Sigmoid colon (tissue), 7 donors: ENCODE measurements at places on chromosomes 16 and 17.

DNA sequence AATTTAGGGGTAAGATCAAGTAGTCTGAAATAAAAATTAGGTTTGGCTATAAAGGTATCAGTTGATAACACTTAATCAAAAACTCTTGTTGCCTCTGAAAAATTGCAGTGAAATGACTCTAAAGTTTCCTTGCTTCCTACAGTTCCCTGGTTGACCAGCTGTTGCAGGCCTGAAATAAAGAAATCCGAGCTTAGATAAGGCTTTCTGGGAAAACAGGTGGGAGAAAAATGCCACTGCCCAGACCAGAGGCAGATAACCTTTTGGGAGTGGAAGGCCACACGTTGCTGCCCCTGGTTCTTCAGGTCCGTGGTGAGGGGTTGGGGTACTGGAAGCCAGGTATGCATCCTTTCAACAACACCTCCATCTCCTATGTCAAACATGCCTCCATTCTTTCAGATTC, 111.3 kb downstream of the HS3ST3A1 start:
- no peak for DNase-seq

DNA sequence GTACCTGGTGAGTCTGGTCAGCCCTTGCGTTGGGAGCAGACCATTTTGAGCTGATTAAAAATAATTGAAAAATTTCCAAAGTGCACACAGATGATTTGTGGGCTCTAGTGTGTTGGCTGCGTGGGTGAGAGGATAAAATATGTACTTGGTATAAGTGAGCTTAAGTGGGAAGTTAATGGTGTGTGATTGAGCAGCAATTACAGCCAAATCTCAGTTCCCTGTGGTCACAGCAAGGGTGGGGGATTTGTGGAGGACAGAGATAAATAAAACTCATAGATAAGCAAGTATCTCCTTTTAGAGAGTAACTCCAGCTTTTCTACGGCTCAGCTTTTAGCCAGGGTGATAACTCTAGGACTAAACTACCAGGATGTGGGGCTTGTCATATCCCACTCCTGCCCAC, 390.4 kb downstream of the UTP18 start:
- DNase-seq = no peak

- DNase-seq = no peak
Observed at GRCh38 chr17:74822335-74822938, 37.2 kb downstream of the GRIN2C start.

GRCh38 chr16:14672403-14672971, 21.6 kb downstream of the PLA2G10 start:
- DNase-seq = no peak

GRCh38 chr16:19179546-19180490, 11.8 kb downstream of the SYT17 start:
- peak; percentile 75 for DNase-seq

DNA sequence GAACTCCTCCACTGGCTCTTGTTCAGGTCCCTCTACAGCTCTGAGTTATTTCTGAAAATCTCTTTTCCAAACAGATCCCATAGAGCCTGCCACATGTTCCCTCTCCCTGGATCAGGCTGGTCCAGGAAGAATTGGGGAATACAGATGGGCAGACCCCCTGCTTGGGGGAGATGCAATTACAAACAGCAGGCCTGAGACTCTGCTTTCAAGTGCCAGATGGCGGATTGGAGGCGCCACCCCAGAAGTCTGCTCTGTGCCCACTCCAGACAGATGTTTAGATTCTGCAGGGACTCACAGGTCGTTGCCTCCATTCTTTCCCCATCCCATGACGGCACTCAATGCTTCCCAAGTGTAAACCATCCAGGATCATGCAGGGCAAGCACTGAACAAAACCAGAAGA, 316.6 kb downstream of the SLC39A11 start:
- no peak for DNase-seq

DNA sequence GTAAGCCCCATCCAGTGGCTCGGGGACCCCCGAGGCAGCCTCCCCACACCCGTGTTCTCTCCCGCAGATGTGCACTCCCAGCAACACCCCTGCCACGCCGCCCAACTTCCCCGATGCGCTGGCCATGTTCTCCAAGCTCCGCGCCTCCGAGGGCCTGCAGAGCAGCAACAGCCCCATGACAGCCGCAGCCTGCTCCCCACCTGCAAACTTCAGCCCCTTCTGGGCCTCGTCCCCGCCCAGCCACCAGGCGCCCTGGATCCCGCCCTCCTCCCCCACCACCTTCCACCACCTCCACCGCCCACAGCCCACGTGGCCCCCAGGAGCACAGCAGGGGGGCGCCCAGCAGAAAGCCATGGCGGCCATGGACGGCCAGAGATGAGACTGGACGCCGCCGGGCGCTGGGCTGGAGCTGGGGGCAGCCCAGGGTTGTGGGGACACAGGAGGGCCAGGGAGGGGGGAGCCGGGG, 5.0 kb downstream of the UBALD2 start:
- no peak for DNase-seq

GRCh38 chr16:10180771-10181163, 1.5 kb downstream of the GRIN2A start:
- DNase-seq = no peak

DNA sequence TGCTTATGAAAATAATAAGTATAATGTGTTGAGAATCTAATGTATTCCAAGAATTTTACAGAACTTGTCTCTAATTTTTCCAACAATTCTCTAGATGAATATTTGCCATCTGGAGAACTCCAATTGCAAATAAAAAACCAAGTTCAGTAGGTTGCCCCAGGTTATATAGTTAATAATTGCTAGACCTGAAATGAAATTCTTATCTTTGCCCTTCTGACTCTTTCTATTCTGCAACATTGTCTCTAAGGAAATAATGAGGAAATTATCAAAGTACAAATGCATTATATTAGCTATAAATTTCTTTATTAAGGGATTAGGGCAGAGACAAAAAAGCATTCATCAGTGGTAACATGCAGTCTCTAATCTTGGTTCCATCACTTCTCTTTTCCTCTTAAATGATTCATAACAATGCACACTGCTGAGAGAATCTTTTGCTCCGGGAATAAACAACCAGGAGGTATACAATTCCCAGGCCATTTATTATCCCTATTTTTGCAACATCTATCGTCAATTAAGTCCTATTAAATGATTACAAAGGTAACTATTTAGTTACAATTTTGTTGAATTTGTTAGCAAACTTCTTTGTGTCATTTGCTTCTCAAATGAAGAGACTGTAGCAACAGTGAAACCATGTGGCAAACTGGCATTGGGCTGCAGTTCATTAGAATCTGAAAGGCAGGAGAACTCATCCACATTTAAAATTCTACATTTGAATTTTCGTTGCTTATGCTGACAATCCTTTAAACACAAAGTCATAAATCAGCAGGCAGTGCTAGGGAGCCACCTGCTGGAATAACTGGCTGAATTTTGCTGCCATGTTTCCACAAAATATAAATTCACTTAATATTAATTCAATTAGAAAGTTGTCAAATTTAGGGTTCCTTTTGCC, 349.6 kb downstream of the KIF2B start:
- DNase-seq = no peak

DNA sequence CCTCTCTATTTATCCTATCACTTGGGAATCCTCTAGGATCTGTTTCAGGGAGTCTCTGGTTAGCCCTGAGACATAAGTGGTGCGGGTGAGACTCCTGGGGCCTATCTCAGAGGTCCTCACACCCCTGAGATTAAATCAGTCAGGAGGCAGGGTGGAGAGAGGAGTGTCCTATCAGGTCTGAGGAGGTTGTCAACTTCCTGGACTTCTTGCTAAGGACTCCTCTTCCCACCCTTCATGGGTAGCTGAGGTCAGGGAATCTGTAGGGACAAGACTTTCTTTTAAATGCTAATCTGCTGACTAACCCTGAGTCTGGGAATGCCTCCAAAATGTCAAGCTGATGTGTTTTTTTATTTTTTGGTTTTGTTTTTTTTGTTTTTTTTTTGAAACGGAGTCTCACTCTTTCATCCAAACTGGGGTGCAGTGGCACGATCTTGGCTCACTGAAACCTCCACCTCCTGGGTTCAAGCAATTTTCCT, 6.6 kb upstream of the ARMC5 start:
- DNase-seq = peak; percentile 58

DNA sequence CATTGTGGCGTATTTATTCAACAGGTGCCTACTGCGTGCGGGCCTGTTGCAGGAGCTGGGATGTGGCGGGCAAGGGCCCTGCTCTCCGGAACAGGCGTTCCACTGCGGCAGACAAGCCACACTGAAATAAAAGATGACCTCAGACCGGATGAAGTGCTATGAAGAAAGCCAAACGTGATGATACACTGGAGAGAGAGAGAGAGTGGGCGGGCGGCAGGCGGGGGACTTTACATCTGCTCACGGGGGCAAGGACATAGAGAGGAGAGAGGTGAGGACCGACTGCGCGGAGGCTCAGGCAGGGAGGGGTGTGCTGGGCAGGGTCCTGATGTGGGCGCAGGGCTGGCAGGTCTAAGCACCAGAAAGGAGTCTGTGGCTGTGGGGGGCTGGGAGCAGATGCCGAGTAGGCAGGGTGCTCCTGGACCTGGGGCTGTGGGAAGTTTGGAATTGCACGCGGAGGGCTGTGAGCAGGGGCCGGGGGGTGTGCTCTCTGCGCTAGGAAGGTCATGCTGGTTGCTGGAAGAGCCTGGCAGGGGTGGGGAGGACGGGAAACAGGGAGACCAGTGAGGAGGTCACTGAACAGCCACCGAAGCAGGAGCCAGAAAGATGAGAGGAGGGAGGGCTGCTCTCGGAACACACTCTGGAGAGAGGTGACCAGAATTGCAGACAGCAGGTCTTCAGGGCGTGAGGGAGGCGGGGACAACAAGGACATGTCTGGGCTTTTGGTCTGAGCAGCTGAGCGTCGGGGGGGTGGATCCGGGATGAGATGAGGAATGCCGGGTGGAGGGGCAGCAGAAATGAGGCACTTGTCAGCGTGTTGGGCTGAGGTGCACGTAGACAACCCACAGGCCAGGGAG, 9.9 kb downstream of the MXRA7 start:
- peak; percentile 91 for DNase-seq

DNA sequence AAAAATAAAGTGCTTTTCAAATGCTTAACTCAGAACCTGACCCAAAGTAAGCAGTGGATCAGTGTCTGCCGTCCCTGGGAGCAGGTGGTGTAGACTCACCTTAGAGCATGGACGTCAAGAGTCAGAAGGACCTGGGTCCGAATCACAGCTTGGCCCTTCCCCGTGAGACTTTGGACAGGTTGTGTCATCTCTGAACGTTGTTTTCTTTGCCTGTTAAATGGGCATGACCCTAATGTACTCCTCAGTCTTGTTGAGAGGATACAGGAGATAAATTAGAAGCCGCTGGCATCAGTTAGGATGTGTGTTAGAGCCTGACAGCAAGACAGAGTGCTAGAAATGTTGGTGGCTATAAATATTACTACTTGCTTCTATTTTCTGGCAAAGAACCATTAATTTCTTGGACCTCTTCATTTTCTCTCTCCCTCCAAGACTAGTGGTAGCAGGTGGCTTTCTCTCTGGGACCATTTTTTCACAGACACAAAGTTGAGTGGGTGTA, 68.8 kb downstream of the RAB11FIP4 start:
- no peak for DNase-seq

DNA sequence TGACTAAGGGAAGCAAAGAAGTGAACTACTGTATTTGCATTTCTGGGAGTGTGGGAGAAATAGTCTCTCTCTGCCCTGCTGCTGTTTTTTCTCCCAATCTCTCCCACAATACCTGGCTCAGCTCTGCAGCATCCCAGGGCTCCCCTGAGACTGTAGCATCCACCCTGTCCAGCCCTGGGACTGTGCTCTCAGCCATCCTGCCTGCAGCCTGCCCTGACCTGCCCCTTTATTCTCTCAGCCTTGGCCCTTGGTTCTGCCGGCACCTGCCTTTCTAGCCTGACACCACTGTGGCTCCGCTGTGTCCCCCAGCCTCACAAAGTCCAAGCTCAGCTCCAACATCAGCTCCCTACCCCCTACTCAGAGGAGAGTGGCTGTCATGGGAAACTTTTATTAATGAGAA, 1.9 kb downstream of the PDILT start:
- DNase-seq = no peak
